ENCODE measurements at places on chromosomes 4 and X. TPM values are rescaled to one million over a fixed set of nuclear protein-coding genes. Genes with fewer than 3 reads are reported as not detected.

RPL36A gene
- 407 TPM for total RNA-seq

CLIC2 gene
- 18.0 TPM for total RNA-seq

ASB5 gene
- not detected for total RNA-seq

MAGED2 gene
- 132 TPM for total RNA-seq

PABPC5 gene
- 2.3 TPM for total RNA-seq

SNCA gene
- 78.9 TPM for total RNA-seq

TREX2 gene
- 1.2 TPM for total RNA-seq

F8A3 gene
- total RNA-seq, result 0.93 TPM

CBR4 gene
- total RNA-seq, result 29.7 TPM

GLRA2 gene
- total RNA-seq, result not detected

LDB2 gene
- 117 TPM for total RNA-seq

HS6ST2 gene
- total RNA-seq, result not detected

NUP54 gene
- total RNA-seq, result 65.3 TPM

SPACA5 gene
- not detected for total RNA-seq

ABCG2 gene
- 7.0 TPM for total RNA-seq

CXorf65 gene
- not detected for total RNA-seq

AWAT2 gene
- total RNA-seq, result 0.13 TPM

TENM3 gene
- total RNA-seq, result 25.7 TPM

GLRA3 gene
- total RNA-seq, result not detected

KLB gene
- under 0.01 TPM for total RNA-seq

SSX3 gene
- not detected for total RNA-seq

KLHL13 gene
- 22.1 TPM for total RNA-seq

GUCY1A1 gene
- total RNA-seq, result 0.13 TPM

MSL3 gene
- total RNA-seq, result 79.4 TPM

HSPA4L gene
- 29.3 TPM for total RNA-seq

SOWAHD gene
- total RNA-seq, result not detected

POU3F4 gene
- total RNA-seq, result not detected

SCML2 gene
- 4.4 TPM for total RNA-seq

ARMCX2 gene
- total RNA-seq, result 47.0 TPM

ADGRG4 gene
- total RNA-seq, result under 0.01 TPM

SH3RF1 gene
- total RNA-seq, result 27.1 TPM

NXT2 gene
- 11.3 TPM for total RNA-seq

SSX4B gene
- total RNA-seq, result not detected

IL15 gene
- total RNA-seq, result 1.9 TPM

SPANXD gene
- total RNA-seq, result not detected

DNAAF6 gene
- not detected for total RNA-seq

FGFRL1 gene
- total RNA-seq, result 14.0 TPM

CENPVL2 gene
- total RNA-seq, result not detected

STBD1 gene
- 2.9 TPM for total RNA-seq

BTK gene
- 0.14 TPM for total RNA-seq

CENPVL1 gene
- not detected for total RNA-seq

TMPRSS11D gene
- total RNA-seq, result not detected

SAGE1 gene
- total RNA-seq, result not detected

TEC gene
- total RNA-seq, result 0.27 TPM

POU4F2 gene
- not detected for total RNA-seq

GAB3 gene
- total RNA-seq, result 4.7 TPM

COL4A6 gene
- total RNA-seq, result 2.1 TPM

NAP1L3 gene
- 1.2 TPM for total RNA-seq

PPEF1 gene
- total RNA-seq, result not detected

XPNPEP2 gene
- total RNA-seq, result not detected

ADGRG2 gene
- total RNA-seq, result not detected

KANTR gene
- total RNA-seq, result 10.5 TPM

FABP2 gene
- not detected for total RNA-seq

SLITRK4 gene
- 64.4 TPM for total RNA-seq

USP51 gene
- total RNA-seq, result 1.5 TPM

Measured in thoracic aorta endothelial cell (primary cell).